ENCODE measurements at places on chromosomes 12 and 14.

- no peak for DNase-seq
Observed at GRCh38 chr12:58186401-58186800, 245.0 kb downstream of the ATP23 start.

DNA sequence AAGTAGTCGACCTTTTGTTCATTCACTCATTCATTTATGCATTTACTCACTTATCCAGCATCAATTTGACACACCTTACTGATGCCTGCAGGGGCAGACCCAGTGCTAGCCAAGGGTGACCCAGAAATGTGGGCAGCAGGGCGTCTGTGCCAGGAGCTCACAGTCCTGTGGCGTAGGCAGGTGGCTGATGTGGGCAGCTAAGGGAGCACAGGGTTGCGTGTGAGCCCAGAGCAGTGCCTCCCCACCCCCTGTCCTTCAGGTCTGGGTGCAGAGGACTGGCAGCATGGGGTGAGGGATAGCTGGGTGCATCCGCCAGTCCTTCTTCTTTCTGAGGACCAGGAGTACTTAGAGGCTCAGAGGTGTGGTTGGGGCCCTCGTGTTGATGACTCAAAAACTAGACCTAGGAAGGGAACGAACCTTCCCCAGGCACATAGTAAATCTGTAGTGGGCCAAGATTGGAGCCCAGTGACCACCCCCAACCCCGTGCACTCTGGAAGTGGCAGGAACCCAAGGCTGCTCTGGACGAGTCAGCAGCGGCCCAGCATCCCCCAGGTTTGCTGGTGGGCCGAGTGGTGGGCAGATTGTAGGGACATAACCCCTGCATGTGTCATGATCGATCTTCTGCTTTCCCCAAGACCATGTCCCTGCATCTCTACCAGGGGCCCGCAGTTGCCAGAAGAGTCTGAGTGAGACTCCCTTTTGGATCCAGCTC, 63.9 kb downstream of the BEGAIN start:
- DNase-seq: no peak

GRCh38 chr14:32991691-32992090, 53.0 kb downstream of the NPAS3 start:
- DNase-seq: no peak

DNA sequence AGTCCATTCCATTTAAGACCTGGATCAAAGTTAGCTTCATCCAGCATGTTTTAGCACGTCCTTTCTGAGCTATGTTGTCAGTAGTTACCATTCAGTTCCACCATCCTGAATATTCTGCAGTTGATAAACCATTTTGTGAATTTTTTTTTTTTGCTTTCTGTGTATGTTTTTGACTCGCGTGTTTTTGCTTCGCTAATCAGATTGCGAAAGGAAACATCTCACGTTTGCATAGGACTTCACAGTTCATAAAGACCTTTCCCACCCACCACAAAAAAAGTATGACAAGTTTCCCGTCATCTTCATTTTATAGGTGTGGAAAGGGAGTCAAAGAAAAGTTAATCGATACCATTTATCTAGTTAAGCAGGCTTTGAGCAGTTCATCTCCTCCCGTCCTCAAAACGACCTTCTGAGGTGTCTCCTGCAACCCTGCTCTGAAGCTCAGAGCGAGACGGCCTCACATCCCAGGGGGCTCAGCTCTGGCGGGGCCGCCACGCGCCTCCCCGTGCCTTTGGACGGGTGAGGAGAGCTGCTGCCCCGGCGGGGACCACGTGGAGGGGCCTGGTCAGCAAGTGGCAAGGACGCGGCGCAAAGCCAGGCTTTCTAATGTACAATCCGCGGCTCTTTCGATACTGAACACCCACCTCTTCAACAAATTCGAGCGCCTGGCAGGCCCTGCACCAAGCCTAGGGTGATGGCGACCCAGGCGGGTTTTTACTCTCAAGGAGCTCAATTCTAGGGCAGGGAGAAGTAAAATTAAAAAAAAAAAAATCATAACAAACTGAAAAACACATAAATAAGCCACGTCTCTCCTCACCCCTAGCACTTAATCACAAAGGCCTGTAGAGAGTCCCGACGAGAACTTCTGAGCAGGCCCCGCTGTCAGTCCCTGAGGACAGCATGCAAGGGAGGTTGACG, 988 bp upstream of the TMEM263 start:
- DNase-seq: no peak

- DNase-seq: no peak
Observed at GRCh38 chr12:71014180-71014785, 93.7 kb upstream of the PTPRR start.

DNA sequence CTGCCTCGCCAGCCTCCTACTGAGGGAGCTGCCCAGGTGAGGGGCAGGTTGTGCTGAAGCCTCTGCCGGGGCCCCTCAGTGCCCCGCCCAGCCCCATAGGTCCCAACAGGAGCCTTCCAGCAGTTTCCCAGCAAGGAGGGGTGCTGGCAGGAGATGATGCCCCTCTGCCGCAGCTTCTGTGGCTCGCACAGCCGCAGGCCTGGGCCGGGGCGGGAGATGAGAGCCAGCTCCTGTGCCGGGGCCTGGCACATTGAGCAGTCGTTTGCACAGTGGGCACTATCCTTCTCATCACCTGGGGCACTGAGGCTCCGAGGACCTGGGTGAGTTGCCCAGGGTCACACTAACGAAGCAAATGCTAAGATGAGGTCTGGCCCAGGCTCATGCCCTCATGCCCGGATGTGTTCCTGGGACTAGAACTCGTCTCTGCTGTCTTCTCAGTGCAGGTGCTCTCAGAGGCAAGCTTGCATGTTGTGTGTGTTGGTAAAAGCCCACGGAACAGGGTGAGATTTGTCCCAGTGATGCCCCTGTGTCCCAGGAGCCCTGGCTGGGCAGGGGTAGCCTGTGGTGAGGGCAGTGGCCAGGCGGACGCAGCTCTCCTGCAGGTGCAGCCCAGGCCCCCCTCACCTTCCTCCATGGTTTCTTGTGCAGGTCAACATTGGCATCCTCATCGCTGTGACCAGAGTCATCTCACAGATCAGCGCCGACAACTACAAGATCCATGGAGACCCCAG, 177.5 kb downstream of the ADGRD1 start:
- DNase-seq: no peak

DNA sequence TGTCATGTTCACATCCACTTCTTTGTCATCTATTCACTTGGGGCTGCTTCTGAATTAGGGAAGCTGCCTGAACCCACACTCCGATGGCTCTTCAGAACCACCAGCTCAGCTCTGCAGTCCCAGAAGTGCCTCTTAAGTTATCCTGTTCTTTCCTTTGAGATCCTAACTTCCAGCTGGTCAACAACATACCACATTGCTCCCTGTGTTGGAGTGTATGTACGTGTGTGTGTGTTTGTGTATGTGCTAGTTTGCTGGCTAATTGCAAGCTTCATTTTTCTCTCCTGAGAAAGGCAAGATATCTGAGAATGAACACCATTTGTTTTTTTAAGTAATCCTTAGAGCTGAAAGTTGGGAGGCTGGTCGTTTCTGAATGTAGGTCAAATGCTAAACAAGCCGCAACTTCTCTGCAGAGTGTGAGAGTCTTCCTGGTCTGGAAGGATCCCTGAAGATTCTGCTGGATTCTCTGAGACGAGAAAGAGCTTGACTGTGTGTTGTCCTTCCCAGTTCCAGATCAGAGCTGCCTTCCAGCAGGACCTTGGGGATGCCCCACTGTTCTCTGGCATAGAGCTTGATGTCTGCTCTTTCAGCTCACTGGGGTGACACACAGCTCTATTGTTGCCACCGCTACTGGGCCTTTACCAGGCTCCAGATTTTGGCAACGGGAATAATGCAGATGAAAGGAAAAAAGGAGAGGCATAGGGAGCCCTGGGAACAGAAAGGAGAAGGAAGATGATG, 839 bp downstream of the GSG1 start:
- no peak for DNase-seq

GRCh38 chr12:70217416-70217815, 25.8 kb upstream of the CNOT2 start:
- no peak for DNase-seq

DNA sequence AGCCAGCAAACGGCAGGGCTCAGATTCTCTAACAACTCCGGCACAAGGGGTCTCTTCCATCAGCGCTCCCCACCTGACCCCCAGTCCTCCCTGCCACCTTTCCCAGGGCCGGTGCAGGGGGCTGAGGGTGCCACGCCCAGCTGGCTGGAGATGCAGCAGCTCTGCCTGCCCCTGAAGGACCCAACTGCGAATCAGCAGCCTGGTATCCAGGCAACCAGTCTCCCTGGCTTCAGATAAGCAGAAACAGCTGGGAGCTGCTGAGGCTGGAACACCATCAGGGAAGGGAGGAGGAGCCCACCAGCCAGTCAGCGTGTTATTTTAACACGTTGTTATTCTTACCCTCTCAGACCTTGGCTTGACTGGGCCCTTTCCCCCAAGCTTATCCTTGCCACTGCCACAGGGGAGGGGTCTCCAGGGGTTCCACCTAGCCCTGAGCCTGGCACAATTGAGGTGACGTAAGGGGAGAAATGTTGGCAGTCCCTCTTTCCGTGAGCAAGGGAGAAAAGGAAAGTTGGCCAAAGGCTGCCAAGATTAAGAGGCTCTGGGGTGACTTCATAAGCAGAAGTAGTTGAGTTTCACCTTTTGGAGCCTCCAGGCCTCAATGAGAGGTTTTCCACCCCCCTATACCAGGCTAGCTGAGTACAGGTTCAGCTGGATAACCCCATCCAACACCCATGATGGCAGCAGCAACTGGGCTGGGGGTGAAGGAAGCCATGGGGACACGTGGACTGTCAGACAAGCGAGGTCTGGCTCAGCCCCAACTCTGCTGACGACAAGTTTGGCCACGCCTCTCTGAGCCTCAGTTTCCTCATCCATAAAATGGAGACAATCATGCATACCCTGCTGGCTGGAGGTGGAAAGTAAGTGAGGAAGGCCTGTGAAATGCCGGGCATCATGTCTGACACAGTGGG, 91.1 kb downstream of the IRF2BPL start:
- no peak for DNase-seq

DNA sequence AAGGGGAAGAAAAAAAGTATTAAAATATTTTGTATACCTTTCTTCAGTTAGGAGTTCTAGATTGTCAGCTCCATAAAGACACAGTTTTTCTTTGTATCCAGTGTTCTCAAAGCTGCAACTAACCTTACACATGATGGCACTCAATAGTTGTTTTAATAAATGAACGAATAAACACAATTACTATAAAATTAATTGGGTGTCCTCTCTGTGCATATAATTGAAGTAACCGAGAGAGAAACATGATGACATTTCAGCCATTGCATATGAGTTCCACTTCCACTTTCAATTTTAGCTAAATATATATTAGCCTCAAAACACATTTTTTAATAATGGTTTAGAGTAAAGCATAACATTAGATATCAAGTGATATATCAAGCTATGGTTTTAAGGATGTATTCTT, 671.2 kb downstream of the LRFN5 start:
- DNase-seq: no peak

DNA sequence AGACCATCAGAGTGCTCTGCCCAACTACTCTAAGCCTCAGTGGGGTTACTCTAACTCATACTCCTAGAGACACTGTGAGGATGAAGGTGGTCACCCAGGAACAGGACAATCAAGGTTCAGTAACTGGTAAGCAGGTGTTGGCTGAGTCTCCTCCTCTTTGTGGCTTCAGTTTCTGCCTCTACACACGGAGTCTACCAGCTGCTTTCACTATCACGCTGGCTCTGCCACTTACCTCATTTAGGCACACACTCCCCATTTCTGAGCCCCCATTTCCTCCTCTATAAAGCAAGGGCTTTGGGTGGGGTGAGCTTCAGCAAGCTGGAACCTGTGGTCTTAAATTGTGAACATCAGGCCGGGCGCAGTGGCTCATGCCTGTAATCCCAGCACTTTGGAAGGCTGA, 7.3 kb upstream of the TCHP start:
- no peak for DNase-seq

- DNase-seq: no peak
Observed at GRCh38 chr12:127722611-127723010, 544.4 kb upstream of the TMEM132C start.

GRCh38 chr14:68862954-68863594, 70.2 kb upstream of the ZFP36L1 start:
- no peak for DNase-seq

DNA sequence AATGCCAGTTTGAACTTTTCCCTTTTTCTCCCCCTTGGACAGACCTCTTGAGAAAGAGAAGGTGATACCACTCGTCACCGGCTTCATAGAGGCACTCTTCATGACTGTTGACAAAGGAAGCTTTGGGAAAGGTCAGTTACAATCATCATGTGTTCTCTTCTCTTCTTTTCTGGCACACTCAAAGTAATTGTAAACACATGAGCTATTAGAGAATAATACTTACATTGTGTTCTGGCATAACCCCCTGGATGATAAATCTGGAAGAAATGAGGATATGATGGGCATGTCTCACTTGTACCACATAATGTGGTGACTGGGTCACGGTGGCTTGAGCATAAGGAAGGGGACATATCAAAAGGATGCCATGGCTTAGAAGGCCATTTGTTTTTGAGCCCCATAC, 20.0 kb downstream of the UTP20 start:
- no peak for DNase-seq

- DNase-seq: no peak
Observed at GRCh38 chr14:52797653-52798052, 6.2 kb upstream of the GNPNAT1 start.

DNA sequence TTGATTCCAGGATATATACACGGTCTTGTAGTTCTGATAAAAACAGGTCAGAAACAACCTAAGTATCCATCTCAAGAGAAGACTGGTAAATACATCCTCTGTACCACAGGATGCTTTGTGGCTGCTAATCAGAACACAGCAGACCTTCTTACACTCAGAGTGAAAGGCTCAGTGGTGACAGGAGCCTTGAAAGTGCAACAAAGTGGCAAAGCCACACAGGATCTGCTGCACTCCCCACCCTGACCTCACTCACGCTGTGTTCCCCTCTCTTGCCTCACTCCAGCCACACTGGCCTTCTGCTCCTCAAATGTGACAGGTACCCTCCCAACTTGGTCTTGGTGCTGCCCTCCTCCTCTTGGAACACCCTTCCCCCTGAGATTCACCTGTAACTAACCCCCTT, 98.1 kb upstream of the GRIP1 start:
- DNase-seq: no peak

- no peak for DNase-seq
Observed at GRCh38 chr14:32925439-32925838, 13.2 kb upstream of the NPAS3 start.

DNA sequence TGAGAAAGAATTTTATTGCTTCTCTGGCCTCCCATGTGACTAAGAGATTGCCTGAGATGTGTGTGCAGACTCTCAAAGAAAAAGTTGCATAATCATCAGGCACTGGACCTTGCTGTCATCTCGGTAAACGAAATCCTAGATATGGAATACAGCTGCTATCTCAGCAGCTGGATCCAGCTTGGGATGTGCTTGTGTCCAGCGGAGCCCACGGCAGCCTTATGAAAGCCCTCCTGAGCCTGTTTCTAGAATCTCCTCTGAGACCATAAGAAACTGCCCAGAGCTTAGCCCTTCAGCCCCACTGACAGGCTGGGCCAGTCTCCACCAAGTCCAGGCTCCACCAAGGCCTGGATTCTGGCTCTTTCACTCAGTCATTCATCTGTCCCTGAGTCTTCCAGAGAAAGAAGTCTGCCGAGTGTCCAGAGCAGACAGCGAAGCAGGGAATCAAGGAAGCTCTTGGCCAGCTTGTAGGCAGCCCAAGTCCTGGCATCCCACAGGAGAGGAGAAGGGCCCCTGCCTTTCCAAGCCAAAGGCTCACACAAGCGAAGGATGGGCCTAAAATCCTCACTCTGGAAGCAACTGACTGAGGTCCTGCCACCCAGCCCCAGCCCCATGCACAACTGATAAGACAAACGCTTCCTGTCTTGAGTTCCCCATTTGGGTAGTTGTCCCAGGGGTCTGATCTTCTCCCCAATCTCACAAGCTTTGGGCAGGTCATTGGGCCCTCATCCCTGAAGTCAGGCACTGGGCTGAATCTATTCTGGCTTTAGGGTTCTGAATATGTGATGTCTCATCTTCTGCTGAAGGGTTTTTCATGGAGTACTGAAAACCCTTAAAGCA, 97.8 kb downstream of the SEC23A start:
- no peak for DNase-seq

All from cortex of kidney (tissue), 1 donor.